ENCODE measurements at places on chromosomes 11 and 22.

DNA sequence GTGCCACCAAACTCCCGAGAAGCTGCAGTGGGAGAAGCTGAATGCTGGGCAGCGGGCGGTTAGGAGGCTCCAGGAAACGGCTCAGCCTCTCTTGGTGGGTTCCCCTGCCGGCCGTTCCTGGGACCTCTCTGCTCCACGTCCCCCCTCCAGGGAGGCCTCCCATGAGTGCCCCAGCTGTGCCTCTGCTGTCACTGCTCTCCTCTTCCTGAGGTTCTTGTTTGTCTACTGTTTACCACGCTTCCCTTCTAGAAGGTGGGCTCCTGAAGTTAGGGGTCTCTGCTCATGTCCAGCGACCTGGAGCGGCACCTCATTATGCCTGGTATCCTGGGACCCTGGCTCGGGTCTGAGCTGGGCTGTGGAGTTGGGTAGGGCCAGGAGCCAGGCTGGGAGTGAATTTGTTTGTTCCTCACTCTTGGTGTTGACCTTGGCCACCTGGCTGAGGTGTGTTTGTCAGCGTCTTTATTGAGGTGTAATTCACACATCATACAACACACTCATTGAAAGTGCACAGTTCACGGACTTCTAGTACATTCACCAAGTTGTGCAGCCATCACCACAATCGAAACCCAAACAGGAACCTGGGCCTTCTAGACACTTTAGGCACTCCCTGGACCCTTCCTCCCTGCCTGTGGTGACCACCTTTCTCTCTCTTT lies 37.8 kb upstream of the GRAMD4 start:
- DNase-seq: no peak

- DNase-seq: peak; percentile 90
Measured at GRCh38 chr11:73242251-73243092, 24.4 kb downstream of the P2RY2 start.

- DNase-seq: no peak
Measured at GRCh38 chr11:64568584-64569140, 22.4 kb upstream of the SLC22A12 start.

- no peak for DNase-seq
Measured at GRCh38 chr11:44854741-44855492, 95.8 kb downstream of the TP53I11 start.

DNA sequence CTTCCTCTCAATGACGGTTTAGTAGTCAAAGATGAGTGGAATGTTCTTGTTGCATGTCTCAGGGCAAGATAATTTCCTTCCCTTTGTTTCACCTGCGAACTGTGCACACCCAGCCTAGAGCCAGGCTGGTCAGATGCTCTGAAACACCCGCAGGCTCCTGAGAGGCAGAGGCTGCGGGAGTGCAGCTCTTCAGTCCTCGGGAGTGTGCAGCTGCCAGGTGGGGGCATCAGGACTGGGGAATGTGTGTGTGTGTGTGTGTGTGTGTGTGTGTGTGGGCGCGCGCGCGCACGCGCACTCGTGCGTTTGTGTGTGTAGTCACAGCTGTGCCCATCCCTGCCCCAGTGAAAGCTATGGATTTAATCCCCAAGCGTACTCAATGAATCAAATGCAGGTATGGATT lies 136.2 kb upstream of the NTM start:
- DNase-seq: no peak

DNA sequence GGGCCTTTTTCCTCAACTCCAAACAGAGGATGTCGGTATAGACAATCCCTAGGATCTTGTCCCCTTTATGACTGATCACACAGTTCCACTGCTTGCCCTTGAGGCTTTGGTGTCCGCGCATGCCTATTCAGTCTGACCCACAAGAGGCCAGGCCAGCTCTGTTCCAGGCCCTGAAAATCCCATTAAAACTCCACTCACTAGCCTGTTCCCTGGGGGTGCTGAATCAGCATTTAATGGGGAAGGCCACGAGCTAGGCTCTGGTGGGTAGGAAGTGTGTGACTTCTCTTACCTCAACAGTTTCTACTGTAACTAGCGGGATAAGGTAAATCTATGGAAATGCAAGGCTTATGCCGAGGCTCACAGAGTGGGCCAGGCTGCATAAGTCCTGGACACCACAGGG lies 117.7 kb downstream of the PTPRJ start:
- DNase-seq: no peak

DNA sequence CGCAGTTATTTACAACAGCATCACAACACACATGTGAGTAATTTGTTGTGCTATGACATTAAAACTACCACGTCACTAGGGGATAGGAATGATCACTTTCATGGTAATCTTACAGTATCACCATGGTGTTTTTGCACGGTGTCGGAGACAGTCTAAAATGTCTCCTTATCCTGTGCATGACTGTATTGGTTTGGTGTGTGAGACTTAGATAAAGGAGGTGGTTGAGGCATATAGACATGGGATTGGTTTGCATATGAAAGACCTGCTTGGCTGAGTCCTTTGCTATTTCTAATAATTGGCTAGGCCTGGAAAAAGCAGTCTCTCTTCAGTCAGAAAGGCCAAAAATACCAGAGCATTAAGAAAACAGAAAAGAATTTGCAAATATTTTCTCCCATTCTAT lies 30.2 kb downstream of the MSANTD4 start:
- peak; percentile 83 for DNase-seq

DNA sequence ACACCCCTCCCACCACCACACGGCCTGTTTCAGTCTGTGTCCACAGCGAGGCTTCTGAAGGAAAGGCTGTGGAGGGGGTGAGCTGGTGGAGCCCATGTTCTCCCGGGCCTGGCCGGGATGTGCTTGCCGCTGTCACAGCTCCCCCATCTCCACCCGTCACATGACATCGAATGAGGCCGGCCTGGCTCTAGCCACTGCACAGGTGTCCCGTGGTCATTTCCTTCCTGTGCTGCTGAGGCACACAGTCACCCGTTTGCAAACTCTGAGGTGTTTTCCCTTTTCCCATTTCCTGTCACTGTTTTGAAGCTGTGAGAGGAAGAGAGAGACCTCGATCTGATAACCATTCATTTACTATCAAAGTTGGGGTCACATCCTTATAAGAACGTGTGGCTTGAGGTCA lies 55.7 kb upstream of the CLDN5 start:
- no peak for DNase-seq

DNA sequence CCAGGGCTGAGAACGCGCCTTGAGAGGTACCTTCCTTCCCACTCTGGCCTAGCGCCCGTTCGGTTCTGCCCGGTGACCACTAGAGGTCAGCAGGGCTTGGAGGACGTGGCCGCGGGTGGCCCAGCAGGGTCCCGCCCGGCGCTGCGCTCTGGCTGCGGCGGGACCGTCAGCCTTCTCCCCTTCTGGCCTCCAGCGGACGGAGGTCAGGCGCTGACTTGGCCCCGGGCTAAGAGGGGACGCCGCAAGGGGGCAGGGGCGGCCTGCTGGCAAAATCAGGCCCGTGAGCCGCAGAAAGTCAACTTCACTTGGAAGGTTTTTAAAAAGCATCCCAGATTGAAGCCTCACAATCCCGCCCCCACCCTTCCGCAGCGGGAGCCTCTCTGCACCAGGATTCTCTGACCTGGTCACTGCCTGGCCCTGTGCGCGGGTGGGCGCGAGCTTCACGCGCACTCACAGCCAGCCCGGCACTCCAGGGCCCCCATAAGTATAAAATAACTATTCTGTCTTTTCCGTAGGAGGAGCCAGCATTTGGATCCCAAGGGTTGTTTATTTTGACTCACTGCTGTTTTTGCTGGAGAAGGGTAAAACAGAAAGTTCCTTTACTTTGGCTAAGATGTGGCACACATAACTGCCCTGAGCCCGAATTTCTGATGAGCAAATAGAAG lies 23.2 kb upstream of the ZBTB16 start:
- DNase-seq: peak; percentile 85

DNA sequence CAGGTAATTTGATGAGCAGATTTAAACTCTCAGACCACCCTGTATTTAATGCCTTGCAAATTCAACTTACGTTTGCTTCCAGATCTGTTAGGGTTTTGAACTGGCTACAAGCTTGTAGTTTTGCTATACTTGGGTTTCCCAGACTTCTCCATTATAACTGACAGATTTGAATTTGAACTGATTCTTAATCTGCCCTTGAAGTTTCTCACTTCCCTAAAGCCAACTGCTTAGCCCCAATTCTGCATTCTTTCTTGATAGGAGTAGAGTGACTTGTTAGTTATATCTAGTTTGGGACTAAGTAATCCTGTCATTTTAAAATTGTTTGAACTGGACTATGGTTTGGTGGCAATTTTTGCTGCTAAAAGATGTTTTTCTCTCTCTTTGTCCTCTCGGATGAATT lies 9.7 kb downstream of the LAYN start:
- no peak for DNase-seq

DNA sequence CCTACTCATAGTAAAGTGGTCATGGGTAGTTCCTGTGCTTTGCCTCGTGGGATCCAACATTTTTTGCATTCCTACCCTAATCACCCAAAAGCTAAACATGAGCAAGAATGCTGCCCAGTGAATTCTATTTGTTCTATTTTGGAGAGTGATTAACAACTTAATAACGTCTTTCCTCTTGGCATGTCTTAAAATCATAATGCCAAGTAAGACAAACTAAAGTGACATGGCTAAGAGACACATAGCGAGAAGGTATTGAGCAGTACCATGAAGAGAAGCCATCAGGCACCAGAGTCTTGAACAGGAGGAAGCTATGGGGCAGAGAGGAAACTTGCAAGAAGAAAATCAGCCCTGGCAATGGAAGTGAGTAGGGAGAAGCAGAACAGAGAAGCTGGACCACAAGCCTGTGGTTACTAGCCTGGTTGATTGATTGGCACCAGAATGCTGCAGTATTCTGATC lies 32.0 kb downstream of the EXPH5 start:
- DNase-seq: no peak

- DNase-seq: no peak
Measured at GRCh38 chr11:10942620-10943019, 84.8 kb upstream of the ZBED5 start.

DNA sequence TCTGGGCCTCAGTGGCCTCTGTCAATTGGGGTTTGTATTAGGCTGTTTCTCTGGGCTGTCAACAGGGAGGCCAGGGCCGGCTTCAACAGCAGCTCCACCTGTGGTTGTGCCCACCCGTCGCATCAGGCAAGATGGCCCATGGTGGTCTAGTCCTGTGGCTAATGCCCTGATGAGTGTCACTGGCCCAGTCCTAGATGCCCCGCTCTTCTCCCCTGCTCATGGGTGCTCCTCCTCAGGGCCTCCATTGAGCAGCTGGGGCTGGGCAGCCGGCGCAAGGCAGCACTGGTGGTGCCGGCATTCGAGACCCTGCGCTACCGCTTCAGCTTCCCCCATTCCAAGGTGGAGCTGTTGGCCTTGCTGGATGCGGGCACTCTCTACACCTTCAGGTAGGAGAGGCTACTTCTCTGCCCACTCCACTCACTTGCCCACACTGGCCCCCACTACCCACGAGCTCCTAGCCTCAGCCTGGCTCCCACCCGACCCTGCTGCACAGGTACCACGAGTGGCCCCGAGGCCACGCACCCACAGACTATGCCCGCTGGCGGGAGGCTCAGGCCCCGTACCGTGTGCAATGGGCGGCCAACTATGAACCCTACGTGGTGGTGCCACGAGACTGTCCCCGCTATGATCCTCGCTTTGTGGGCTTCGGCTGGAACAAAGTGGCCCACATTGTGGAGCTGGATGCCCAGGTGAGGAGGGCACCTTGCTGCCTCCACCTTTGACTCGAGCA lies 5.4 kb downstream of the LARGE2 start:
- no peak for DNase-seq

GRCh38 chr22:26565181-26565580 lies 24.8 kb downstream of the TPST2 start:
- no peak for DNase-seq

- DNase-seq: no peak
Measured at GRCh38 chr11:77568916-77569675, 20.7 kb upstream of the AQP11 start.

- no peak for DNase-seq
Measured at GRCh38 chr11:100629671-100630070, 57.4 kb upstream of the ARHGAP42 start.

GRCh38 chr11:118033443-118033842 lies 43.4 kb upstream of the TMPRSS4 start:
- DNase-seq: no peak

DNA sequence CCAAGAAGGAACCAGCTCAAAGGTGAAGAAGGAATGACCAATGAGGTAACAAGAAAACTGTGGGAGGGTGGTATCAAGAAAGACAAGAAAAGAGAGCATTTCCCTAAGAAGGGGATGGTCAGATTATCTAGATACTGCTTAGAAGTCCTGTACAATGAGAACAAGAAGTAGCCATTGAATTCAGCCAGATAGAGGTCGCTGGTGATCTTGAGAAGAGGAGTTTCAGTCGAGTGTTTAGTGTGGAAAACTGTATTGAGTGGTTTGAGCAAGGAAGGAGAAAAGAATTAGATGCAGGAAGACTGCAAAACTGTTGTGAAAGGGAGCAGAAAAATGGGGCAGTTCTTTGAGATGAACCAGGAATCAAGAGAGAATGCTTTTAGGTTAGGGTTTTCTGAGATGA lies 74.6 kb upstream of the FAT3 start:
- DNase-seq: no peak

DNA sequence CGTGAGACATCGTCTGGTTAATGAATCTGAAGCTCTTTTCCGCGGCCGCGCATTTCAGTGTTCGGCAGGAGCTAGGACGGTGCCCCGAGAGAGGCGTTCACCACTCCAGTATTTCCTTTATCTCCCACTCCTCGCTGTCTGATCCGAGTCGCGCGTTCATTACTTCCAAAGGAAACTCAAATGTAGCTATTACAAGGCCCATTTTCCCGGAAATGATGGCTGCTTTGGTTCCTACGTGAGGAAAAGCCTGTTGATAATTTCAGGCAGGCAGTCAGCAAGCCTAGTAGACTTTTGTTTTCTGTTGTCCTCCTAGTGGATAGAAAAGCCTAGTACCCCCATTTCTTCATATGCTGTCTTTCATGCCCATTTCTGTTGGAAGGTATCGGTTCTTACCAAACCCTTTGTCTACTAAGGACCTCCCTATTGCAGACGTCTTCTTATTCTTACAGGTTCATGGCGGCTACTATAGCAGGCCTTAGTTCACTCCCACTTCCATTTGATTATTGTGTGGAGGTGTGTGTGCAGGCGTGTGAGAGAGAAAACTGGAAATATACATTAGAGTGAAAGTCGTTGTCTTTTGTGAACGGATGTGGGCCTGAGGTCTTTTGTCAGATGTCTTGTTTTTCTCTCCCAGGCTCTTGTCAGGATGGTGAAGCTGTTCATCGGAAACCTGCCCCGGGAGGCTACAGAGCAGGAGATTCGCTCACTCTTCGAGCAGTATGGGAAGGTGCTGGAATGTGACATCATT lies 737 bp downstream of the RBM4 start:
- peak; percentile 70 for DNase-seq

- DNase-seq: no peak
Measured at GRCh38 chr22:36036167-36036624, 7.6 kb upstream of the RBFOX2 start.

Measured in hematopoietic multipotent progenitor cell treated with erythropoietin and hydrocortisone succinate and interleukin-3 and kit ligand, for 6 days (in vitro differentiated cells).